ENCODE measurements at places on chromosomes 2 and 18. TPM values are rescaled to one million over a fixed set of nuclear protein-coding genes. Genes with fewer than 3 reads are reported as not detected.

Gene ANKRD53
- 2.5 TPM for total RNA-seq

Gene TYMS
- total RNA-seq: 7.6 TPM

Gene NGEF
- total RNA-seq: 1.9 TPM

Gene GTF2A1L
- total RNA-seq: not detected

Gene DOCK10
- total RNA-seq: 28.1 TPM

Gene ASB18
- total RNA-seq: not detected

Gene ARL5A
- total RNA-seq: 107 TPM

Gene FZD7
- total RNA-seq: 12.1 TPM

Gene STAT4
- 11.5 TPM for total RNA-seq

Gene DTNA
- 19.6 TPM for total RNA-seq

Gene MEP1B
- total RNA-seq: not detected

Gene RUFY4
- 0.15 TPM for total RNA-seq

Gene LYPD6B
- total RNA-seq: 12.4 TPM

Gene CELF4
- 2.2 TPM for total RNA-seq

Gene IL1R2
- 7.3 TPM for total RNA-seq

Gene SERPINB3
- total RNA-seq: 0.43 TPM

Gene MFF
- 90.6 TPM for total RNA-seq

Gene REEP1
- 19.7 TPM for total RNA-seq

Gene OSR1
- 21.3 TPM for total RNA-seq

Gene TANC1
- total RNA-seq: 99.5 TPM

Gene FBXO15
- 9.7 TPM for total RNA-seq

Gene ANTXR1
- 54.1 TPM for total RNA-seq

Gene SPC25
- 0.67 TPM for total RNA-seq

Gene MAP3K19
- 11.0 TPM for total RNA-seq

Gene VSNL1
- 1.9 TPM for total RNA-seq

Gene TTN
- 28.2 TPM for total RNA-seq

Gene FLACC1
- 8.6 TPM for total RNA-seq

Gene SCYGR4
- total RNA-seq: not detected

Gene DNER
- total RNA-seq: 4.7 TPM

Gene CFC1
- total RNA-seq: 9.1 TPM

Gene NOL4
- total RNA-seq: 3.1 TPM

Gene SIX3
- 0.06 TPM for total RNA-seq

Gene CERS6
- total RNA-seq: 18.8 TPM

Gene NEB
- 0.83 TPM for total RNA-seq

Gene GPD2
- total RNA-seq: 42.0 TPM

Gene CXCR1
- total RNA-seq: 6.4 TPM

Gene SERPINB13
- 0.20 TPM for total RNA-seq

Gene GAREM2
- total RNA-seq: 1.2 TPM

Gene CD226
- total RNA-seq: 6.3 TPM

Gene TMEM200C
- 0.57 TPM for total RNA-seq

Gene GLI2
- 5.8 TPM for total RNA-seq

Gene CFAP65
- total RNA-seq: 10.3 TPM

Gene NEDD4L
- total RNA-seq: 177 TPM

Gene ASB3
- 54.9 TPM for total RNA-seq

Gene RESP18
- total RNA-seq: not detected

Gene RBM44
- total RNA-seq: 4.0 TPM
